Aorta (tissue), 5 donors: ENCODE measurements at places on chromosomes 12 and 14. TPM values are rescaled to one million over a fixed set of nuclear protein-coding genes. Genes with fewer than 3 reads are reported as not detected.

The AQP2 gene
- polyA plus RNA-seq: not detected

The TSHR gene
- polyA plus RNA-seq: not detected

The NTS gene
- polyA plus RNA-seq: not detected

The ATF1 gene
- polyA plus RNA-seq: 10.8 TPM
